Central memory CD4-positive, alpha-beta T cell (primary cell): ENCODE measurements at places on chromosomes 3 and 15.

DNA sequence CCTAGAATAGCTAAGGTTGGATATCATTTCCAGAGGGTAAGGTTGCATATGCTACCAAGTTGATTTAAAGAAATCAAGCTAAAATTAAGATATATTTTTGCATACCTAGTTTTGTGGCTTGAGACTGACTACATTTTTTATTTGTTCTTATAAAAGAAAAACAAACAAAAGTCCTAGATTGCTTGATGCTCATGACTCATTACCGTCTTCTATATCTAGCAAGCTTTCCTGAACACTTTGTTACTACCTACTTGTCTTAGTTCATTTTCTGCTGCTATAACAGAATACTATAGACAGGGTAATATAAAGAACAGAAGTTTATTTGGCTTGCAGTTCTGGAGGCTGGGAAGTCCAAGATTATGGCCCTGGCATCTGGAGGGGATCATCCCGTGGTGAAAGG is 152.1 kb upstream of the THRB start:
- no peak for DNase-seq

DNA sequence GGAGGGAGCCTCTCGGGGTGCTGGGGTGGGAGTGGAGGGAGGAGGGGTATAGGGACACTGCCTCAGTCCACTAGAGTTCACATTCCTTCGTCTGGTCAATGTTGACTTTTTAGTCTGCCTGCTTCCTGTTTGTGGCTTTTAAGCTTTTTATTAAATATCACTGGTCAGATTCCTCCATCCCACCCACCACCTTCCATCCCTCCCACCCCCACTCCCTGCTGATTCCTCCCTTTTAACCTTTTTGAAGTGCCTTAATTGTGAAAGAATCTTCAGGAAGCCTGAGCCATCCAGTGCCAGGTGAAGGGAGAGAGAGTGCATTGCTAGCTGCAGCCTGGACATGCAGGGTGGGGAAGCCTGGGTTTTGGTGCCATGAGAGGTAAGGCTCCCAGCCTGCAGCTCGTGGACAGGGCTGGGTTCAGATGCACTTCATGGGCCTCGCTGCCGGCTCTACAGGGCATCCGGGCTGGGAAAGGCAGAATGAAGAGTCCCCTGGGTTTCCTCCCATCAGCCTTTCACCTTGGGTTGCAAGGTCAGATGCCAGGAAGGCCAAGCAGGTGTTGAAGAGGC is 105.9 kb downstream of the DNAJB8 start:
- DNase-seq, result no peak

GRCh38 chr3:135097276-135097946 is 302.4 kb downstream of the EPHB1 start:
- no peak for DNase-seq

- DNase-seq, result peak; percentile 29
Measured at GRCh38 chr3:112807685-112808084, 39.0 kb downstream of the CD200R1L start.

DNA sequence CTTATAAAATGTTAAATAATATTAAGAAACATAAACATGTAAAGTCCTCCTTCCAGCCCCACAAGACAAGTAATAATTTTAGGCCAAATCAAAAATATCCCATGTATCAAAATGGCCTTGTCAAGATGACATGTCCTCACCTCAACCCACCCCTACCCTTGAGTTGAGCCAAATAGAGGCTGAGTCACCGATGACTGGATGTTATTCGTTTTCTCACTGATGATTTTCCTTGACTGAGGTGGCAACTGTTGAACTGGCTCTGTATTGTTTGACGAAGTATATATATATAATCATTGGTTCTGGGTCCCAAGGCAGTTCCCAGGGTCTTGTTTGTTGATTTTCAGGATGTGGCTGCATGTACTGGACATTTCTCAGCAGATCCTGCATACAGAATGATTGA is 75.3 kb downstream of the TMEM108 start:
- DNase-seq, result no peak

DNA sequence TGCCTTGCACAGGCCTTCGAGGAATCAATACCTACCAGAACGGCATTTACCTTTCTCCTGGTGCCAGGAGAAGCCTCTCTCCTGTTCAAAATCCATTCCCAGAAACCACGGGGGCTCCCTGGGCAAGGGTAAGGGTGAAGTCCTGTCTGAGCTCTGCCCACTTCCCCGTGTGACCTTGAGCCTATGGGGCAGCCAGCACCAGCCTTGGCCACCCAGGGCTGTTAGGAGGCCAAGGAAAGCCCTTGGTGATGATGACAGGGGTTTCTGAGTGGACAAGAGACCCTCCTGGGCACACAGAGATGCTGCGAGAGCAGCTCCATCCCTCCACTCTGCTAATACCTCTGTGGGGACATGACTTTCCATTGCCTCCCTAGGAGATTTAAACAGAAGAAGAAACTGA is 5.9 kb downstream of the SCN5A start:
- DNase-seq, result no peak

DNA sequence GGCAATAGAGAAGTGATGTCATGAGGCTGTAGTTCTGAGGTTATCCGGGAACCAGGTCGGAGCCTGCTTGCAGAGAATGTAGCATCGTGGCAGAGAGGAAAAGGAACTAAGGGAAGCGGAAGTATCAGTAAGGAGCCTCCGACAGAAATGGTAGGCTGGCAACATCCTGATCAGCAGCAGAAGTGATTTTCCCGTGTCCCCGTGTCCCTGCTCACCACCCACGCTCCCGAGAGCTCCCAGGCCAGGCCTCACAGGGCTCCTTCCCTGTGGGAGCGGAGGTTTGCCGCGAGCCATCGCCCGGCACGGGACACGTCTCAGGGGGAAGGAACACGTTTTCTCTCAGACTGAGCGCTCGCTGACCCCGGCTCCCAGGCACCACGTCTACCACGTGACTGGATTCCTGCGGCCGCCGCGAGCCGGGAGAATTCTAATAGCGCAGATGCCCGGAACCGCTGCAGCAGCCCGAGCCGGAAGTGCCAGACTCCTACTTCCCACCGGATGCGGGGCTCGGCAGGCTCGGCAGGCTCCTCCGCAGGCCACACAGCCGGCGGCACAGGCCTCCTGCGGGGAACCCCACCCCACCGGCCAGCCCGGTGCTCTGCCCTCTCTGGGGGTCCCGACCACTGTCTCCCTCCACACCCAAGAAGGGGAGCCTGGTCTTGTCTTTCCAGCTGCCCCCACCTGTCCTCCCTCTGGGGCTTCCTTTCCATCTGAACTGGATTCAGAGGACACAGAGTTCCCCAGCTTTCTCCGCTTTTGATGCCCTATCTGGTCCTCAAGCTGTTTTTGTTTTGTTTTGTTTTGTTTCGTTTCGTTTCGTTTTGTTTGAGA is 99.3 kb downstream of the BDH1 start:
- peak; percentile 18 for DNase-seq

DNA sequence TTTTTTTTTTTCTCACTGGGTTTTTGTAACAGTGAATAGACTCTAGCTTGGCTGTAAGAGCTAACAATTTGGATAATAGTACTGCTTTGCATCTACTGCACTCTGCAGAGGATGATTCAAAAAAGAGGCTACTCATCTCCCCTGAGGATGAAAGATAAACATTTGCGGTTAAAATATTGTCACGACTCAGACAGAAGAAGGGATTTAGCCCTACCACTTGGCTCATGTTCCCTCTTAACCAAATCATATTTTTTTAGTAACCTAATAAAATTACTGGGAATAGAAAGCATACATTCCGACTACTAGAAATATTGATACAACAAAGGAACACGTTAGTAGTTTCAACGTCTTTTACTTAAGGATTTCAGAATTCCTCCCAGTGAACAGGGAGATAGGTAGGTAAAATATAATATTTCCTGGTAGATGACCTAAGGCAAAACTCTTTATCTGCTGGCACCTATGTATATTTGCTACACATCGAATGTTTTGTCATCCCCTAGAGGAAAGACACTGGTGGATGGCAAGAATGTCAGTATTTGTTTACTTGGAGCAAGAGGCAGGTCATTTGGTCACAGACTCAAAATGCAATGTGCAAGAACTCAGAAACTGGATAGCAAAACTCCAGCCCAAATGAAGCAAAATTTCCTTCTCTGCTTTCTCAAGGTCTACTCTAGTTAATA is 110.8 kb downstream of the GREM1 start:
- DNase-seq, result no peak

DNA sequence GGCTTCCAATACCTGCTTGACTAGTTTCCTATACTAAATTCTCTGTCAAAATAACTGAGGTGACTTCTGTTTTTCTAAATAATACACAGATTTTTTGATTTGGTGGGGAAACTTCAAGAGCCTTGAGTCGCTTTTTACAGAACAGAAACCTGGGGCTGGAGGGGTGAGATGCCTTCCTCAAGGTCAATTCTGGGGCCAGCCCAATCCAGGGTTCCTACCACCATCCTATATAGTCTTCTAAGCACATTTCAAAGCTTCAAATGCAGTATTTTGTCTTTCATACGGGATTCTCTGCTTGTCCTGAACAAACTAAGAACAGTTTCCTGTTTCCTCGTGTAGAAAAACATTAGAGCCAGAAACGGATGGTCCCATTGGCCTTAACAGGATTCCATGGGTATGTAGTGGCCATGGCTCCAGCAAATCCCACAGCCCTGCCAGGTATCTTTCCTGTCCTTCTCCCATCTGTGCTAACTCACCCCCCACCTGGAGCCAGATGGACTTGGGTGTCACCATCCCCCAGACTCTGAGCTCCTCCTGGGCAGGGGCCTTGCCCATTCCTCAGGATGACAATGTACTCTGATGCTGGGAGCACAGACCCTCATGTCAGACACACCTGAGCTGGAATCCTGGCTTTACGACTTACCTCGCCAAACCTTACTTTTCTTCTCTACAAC is 146.9 kb downstream of the KLF13 start:
- no peak for DNase-seq

- no peak for DNase-seq
Measured at GRCh38 chr3:167973046-167973445, 122.7 kb downstream of the GOLIM4 start.

DNA sequence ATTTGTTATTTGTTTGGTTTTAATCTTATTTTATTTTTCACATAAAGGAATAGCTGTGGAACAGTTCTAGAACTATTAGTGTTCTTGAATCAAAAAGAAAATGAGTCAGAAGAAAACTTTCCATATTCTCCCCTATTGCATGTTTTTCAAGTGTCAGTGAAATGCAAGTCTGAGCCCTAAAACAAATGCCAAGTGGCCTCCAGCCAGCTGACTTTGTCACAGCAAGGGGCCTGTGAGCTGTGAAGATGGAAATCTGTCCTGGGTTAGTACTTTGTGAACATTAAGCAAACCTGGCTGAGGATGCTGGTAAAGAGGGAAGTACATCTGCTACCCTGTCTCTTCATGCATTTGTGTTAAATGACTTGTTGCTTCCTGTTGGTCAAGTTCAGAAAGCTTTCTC is 14.2 kb downstream of the LRRC49 start:
- DNase-seq, result no peak
